NCI-H1436 treated with DMSO at 0.1 percent for 48 hours (cell line): ENCODE measurements at places on chromosomes 12 and 14.

- no peak for DNase-seq
Observed at GRCh38 chr12:78696267-78696666, 168.3 kb upstream of the SYT1 start.

- DNase-seq, result no peak
Observed at GRCh38 chr14:73492043-73492552, 1.4 kb downstream of the RIOX1 start.

GRCh38 chr12:7751394-7751793 is 4.2 kb upstream of the CLEC4C start:
- DNase-seq, result no peak

GRCh38 chr12:25743679-25744215 is 190.7 kb upstream of the LMNTD1 start:
- no peak for DNase-seq

DNA sequence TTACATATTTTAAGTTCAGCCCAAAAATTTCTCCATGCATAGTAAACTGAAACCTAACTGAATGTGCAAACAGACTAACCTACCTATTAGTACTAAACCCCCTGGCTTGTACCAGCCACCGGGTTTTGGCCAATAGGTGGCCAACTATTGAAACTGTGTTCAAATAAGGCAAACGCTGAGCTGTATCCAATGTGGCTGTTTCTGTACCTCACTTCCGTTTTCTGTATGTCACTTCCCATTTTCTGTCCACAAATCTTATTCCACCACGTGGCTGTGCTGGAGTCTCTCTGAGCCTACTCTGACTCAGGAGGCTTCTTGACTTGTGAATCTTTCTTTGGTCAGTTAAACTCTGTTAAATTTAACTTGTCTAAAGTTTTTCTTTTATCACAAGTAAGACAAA is 6.0 kb upstream of the FBXO34 start:
- DNase-seq, result no peak

- DNase-seq, result no peak
Observed at GRCh38 chr12:7075939-7076338, 15.4 kb downstream of the C1S start.

DNA sequence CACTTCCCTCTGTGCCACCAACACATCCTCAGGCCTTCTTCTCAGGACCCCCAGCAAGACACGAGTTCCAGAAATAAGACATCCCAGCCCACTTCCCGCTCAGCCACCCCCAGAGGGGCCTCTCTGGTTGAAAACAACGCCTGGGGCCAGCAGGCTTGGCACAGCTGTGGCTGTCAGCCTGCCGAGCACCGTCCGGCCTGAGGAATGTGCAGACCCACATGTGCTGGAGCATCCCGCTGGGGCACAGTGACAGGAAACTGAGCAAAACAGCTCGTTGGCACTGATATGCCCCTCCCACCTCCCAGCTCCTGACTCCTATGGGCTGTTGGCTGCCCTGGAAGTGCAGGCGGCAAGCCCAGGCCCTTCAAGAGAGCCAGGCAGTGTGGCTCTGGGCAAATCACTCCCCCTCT is 1.4 kb downstream of the SYNE3 start:
- no peak for DNase-seq

GRCh38 chr12:49529414-49529813 is 9.4 kb upstream of the KCNH3 start:
- no peak for DNase-seq

GRCh38 chr12:104671409-104672095 is 214.8 kb downstream of the CHST11 start:
- no peak for DNase-seq

- no peak for DNase-seq
Observed at GRCh38 chr12:112126911-112127310, 1.6 kb downstream of the TRAFD1 start.

- no peak for DNase-seq
Observed at GRCh38 chr12:51265024-51265423, 5.2 kb downstream of the SMAGP start.

DNA sequence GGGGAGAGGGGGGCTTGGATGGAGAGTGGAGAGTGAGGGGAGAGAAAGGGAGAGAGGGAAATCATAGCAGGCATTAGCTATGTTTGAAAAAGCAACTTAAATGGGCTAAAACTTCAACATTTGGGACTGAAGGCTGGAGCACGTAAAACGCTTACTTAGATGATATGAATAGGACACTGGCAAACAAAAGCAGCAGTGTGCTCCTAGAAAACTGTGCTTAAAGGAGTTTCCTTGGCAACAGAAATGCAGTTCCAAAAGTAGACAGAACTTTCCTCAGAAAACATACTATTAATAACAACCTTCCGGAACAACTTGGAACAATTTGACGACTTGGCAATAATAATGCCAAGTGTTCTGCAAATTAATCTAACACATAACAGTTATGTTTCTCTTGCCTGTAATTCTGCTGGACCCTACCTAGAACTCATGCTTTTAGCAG is 235.5 kb upstream of the NPAS3 start:
- DNase-seq, result no peak

DNA sequence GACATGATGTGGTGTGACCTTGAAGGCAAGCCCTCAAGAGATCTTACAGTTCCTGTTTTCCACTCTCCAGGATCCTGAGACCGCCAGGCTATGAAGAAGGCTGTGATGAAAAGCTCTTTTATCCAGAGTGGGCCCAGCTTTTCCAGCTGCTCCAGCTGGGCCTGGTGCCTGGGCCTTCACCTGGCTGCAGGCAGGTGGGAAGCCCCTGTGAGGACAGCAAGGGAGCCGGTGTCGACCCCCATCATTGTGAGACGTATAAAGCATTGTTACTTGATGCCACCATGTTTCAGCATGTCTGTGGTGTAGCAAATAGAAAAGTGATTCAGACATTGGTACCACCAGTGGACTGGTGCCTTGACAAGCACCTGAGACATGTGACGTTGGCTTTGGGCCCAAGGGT is 190.2 kb downstream of the KIF26A start:
- DNase-seq, result no peak

DNA sequence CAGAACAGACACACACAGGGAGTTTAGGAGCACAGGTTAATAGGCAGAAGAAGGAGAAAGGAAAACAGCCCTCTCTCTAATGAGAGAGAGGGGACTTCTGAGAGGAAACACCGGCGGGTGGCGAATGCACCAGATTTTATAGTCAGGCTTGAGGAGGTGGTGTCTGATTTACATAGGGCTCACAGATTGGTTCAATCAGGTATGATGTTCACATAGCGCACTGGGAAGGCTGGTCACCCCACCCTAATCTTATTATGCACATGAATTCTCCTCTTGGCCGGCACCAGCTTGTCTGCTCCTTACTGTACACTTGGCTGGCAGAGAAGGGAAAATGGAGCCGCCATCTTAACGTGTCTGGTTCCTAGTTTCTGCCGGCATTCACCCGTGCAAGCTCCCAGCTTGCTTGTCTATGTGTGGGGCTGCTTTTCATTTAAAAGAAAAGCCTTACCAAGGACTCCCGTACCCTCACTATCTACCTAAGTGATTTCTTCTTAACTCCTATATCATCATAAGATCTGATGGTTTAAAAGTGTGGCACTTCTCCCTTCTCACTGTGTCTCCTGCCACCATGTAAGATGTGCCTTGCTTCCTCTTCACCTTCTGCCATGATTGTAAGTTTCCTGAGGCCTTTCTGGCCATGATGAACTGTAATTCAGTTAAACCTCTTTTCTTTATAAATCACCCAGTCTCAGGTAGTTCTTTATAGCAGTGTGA is 15.1 kb downstream of the BCAT1 start:
- peak; percentile 10 for DNase-seq

DNA sequence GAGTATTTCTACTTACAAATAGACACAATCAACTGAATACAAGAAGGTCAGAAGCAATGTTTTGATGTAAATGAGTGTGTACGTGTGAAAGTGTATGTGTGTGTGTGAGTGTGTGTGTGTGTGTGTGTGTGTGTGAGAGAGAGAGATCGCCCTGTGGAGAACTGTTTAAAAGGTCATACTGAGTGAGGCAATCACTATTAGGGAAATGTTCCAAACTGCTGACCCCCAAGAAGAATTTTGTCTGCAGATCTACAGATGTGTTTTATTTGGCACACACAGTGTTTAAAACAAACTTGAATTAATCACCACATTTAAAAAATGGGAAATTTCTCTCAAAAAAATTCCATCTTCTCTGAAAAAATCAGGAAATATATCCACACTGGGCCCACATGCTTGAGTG is 1069.1 kb downstream of the SLC6A15 start:
- DNase-seq, result no peak

DNA sequence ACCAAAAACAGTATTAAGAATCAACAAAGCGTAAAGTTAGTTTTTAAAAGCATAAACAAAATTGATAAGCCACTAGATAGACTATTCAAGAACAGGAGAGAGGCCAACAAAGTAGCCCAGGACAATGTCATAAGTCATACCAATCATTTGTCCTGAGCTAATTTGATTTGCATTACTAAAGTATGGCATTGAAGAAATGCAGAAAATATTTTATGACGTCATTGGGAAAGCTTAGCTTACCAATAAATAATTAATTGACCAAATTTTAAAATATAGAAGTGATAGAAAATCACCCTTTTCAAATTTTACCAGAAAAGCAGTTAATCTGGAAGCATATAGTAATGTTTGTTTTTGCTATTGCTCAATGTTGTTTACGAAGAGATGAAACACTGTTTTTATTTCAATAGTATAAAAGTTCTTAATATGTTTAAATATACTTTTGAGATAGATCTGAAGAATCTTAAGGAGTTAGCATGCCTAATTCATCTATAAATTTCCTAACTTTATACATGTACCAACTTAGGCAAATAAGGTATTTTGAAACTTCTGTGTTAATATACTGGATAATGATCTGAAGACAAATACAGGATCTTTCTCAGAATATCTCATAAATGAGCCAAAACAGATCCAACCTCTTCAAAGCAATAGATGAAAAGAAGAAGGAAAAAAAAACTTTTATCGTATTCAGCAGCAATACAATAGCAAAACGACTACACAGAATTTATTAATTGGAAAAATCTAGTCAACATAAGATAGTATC is 1118.5 kb downstream of the SLC16A7 start:
- DNase-seq, result no peak

DNA sequence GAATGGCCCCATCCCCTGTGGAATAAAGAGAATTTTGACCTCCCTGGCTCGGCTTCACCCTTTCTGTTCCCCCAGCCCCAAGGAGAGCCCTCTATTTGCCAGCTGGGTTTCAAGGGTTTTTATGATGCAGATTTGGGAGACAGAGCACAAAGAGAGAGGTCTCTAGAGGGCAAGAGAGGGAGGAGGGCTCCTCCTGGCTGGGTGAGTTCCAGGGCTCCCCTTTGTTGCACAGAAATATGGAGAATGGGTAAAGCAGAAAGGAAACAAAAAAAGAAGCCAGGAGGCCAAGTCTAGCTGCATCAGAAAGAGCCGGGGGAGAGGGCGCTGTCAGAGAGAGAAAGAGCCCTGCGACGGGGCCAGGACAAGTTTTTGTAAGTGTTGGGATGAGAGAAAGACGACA is 319.6 kb upstream of the RTL1 start:
- DNase-seq, result no peak

GRCh38 chr12:50508970-50509663 is 4.3 kb downstream of the DIP2B start:
- no peak for DNase-seq

DNA sequence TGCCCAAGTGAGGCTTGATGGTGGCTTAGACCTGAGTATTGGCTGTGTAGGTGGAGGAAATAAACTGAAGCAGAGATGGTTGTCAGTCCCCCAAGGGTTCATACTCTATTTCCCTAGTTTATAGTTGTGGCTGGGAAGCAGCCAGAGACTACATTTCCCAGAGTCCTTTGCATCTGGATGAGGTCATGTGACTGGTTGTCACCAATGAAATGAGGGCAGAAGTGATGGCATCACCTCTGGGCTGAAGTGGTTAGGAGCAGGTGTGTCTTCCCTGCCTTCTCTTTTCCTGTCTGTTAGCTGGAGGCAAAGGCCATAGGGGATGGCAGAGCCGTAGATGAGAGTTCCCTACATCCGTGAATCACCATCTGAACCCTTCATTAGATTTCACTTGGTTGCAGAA is 16.3 kb upstream of the NOS1 start:
- no peak for DNase-seq

DNA sequence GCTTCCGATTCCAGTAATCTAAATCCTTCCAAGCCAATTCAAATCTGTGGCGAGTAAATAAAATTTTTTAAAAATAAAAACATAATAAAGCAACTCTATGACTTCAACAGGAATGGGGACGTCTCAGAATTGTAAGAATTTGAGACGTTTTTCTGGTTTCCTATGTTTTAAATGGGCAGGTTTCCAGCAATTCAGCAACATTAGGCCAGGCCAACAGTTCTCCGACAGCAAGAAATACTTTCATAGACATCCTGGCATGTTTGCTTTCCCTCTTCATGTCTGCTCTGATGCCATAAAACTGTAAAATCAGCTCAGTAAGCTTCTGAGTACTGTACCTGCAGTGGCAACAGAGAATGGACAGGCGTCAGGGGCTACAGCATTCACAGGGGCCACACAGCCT is 35.8 kb upstream of the DICER1 start:
- no peak for DNase-seq
